ENCODE measurements at places on chromosomes 2 and 18.

- DNase-seq = no peak
These were observed 33.9 kb downstream of the ZBTB7C start for GRCh38 chr18:48375150-48375800.

DNA sequence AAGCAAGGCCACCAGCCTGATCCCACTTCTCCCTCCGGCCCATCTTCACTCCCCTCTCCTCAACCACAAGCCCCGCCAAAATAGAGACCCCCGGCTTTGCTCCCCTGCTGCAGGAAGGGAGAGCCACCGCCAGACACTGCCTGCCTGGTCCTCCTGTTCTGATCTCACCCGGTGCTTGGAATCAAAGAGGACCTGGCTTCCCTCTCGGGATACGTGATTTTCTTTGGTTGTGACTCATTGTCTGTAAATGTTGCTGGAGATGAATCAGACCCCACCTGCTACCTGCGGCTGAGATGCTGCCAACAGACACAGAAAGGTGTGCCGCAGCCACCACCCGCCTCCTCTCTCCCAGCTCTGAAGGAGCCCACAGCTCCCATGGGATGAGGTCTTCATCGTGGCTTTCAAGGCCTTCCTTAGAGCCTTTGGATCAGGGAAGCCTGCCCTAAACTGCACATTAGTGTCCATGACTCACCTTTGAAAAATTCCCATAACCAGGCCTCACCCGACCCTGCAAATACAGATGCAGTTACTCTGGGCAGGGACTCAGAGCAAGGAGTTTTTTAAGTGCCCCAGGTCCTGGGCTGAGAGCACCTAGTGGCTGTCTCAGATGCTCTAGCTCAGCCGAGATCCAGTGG lies 79.4 kb upstream of the ZNF532 start:
- DNase-seq = no peak

GRCh38 chr18:60092073-60092472 lies 192.3 kb downstream of the PMAIP1 start:
- no peak for DNase-seq

GRCh38 chr18:51724790-51725721 lies 527.6 kb upstream of the MEX3C start:
- DNase-seq = no peak

GRCh38 chr2:157194097-157194688 lies 63.3 kb upstream of the GALNT5 start:
- no peak for DNase-seq

GRCh38 chr2:85872536-85873161 lies 16.1 kb downstream of the ST3GAL5 start:
- DNase-seq = no peak

DNA sequence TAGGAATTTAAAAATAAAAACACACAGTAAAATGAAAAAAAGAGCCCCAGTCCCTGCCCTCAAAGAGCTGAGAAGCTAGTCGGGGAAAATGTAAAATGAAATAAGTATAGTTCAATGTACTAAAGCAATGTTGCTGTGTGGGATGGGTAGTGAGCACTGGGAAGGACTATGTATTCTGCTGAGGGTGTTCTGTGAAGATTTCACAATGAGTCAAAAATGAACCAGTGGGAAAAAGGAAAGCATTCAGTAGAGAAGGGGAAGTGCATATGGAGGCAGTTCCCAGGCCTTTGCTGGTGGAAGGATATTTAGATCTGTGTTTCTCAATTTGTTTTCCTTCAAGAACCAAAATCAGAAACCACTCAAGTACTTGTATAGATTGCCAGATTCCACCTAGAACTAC lies 1094.7 kb upstream of the KLHL29 start:
- DNase-seq = no peak

DNA sequence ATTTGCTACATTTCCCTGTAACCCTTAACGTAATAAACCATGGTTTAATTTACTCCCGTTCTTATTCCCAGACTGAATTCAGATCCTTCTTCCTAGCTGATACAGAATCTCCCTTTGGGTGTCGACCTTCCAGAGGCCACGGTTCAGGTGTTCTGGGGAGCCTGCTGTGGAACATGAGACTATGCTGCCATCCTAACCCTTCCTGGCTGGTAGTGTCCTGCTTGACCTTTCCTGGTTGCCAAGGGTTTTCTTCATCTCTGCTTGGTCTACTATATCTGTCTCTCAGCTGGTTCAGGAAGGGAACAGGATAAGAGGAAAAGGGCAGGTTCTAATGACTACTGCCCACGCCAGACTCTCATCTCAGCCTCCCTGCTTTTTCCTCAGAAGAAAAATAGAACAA lies 36.5 kb downstream of the STAT1 start:
- no peak for DNase-seq

- DNase-seq = no peak
These were observed 137.3 kb downstream of the CCDC148 start for GRCh38 chr2:158319269-158319668.

DNA sequence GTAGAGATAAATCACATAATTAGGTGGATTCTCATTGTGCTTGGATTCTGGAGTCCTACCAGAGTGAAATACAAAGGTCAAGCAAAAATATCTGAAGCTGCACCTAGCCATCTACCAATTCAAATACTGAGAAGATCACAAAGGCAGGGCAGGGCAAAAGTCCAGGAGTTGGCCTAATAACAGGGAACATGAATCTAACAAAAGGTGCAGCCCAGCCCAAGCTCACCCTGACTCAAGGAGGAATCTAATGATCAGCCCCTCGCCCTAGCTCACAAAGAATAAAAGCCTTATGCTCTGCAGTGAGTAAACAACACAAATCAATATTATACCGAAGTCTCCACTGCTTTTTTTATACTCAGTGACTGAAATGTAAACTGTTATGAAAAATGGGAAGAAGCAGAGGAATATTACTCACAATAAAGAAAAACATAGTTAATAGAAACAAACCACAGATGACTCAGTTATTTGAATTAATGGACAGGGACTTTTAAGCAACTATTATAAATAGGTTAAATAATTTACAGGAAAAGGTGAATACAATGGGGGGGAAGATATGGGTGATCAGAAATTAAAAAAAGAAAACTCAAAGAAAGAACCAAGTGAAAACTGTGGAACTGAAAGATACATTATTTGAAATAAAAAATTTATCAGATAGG lies 49.5 kb downstream of the ANTXR1 start:
- DNase-seq = no peak

GRCh38 chr2:159042115-159042850 lies 73.8 kb downstream of the TANC1 start:
- DNase-seq = no peak

GRCh38 chr2:85531589-85531988 lies 7.4 kb upstream of the MAT2A start:
- no peak for DNase-seq

GRCh38 chr2:159807183-159808031 lies 9.4 kb upstream of the CD302 start:
- no peak for DNase-seq

- no peak for DNase-seq
These were observed 345.9 kb downstream of the TSN start for GRCh38 chr2:122101319-122101718.

GRCh38 chr2:10792001-10792634 lies 20.5 kb downstream of the PDIA6 start:
- DNase-seq = no peak

DNA sequence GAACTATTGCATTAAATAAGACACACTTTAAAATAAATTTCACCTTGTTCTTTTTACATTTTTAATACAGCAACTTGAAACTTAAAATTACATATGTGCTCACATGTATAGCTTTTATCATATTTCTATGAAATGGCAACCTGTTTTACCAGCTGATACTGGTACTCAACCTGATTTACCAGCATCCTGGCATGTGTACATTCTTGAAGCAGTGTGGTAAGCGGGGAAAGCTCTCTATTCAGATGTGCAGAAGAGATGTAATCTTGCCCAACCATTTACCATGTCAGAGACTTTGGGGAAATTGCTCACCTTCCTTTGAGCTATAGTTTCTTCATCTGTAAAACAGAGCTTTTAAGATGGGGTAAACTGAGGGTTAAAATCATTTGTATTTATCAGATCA lies 133.2 kb downstream of the CCDC148 start:
- no peak for DNase-seq

DNA sequence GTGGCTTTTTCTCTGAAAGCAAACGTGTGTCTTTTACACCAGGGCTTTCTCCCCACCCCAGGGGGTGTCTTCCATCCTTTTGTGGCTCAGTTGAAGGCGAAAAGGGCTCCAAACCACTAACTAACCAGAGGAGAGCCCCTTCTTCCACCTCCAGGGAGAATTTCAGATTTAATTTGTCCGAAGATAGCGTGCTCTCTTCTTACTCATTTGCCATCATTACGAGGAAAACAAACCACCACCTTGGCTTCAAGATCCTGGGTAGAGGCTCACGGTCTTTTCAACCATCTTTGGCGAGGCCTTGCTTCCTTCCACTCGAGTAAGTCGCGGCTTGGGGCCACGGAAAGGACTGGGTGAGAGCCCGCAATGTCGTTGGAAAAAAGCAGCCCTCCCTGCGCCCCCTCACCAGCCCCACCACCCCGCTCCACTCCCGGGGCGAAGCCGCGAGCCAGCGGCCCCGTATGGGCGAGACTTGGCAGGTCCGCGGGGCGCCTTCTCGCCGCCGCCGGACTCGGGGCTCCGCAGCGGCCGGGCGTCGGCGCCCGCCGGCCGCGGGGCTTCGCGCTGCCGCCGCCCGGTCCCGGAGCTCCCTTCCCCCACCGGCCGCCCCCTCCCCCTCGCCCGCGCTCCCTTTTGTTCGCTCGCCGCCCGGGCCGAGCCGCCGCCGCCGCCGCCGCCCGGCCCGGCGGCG lies 1.7 kb upstream of the ZNF532 start:
- no peak for DNase-seq

GRCh38 chr18:77567205-77567604 lies 317.6 kb downstream of the GALR1 start:
- DNase-seq = no peak

DNA sequence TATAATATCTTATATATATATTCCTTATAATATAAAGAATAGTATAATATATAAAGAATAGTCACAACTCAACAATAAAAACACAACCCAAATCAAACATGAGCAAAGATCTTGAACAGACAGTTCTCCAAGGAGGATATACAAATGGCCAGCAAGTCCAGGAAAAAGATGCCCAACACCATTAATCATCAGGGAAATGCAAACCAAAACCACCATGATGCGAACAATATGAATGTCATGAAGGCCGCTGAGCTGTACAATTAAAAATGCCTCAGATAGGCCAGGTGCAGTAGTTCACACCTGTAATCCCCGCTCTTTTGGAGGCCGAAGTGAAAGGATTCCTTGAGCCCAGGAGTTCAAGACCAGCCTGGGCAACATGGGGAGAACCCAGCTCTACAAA lies 58.9 kb downstream of the SLC35F5 start:
- DNase-seq = no peak

GRCh38 chr18:64566456-64566855 lies 417.6 kb upstream of the LINC00305 start:
- DNase-seq = no peak

GRCh38 chr2:6011921-6012320 lies 319.7 kb downstream of the SOX11 start:
- no peak for DNase-seq

GRCh38 chr2:20573620-20574422 lies 77.1 kb downstream of the HS1BP3 start:
- no peak for DNase-seq

DNA sequence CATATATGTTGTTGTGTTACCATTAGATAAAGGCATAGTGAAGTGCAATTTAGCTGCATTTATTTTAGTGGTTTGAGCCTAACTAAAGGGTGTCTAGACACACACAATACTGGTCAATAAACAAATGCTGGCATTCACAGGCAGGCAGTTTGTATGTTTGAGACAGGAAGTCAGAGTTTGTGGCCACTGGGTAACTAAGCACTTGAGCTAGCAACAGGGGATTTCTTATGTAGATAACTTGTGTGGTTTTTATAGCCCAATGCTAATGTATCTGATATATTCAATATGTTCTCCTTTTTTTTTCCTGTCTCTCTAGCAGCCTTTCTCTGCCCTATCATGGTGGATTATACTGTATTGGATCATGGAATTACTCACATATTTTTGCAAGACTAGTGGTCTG lies 38.1 kb downstream of the LRRTM4 start:
- no peak for DNase-seq

- DNase-seq = no peak
These were observed 283.5 kb upstream of the HDAC4 start for GRCh38 chr2:239684271-239684810.

GRCh38 chr18:57841568-57841967 lies 38.5 kb upstream of the ATP8B1 start:
- DNase-seq = no peak

DNA sequence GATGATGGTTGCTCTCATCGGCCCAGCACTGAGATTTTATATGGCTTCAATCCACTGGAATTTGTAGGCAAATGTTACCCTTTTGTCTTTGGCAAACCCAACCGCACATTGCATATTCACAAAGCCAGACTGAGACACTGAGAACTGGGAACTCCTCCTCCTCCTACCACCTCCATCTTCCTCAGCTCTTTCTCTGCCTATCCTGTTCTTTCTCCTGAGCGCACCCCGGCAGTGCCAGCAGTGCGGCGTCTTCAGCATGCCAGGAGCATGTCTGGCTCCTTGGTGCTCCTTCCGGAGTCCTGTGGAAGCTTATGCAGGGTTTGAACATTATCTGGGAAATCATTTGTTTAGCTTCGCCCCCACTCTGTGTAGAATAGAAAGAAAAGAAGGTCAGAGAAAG lies 50.8 kb downstream of the TRIB2 start:
- no peak for DNase-seq

GRCh38 chr18:33440060-33441043 lies at the start of gene CCDC178:
Gene CCDC178 (minus strand): TSS chr18:33440721. CDS start chr18:33412088, 28,633 bp downstream.
- no peak for DNase-seq

- DNase-seq = no peak
These were observed 41.9 kb upstream of the AAK1 start for GRCh38 chr2:69685321-69686048.

GRCh38 chr2:235414422-235414821 lies 79.4 kb upstream of the AGAP1 start:
- DNase-seq = no peak

- DNase-seq = no peak
These were observed 51.3 kb downstream of the THNSL2 start for GRCh38 chr2:88221365-88221942.

- DNase-seq = no peak
These were observed 94.3 kb downstream of the ZFP36L2 start for GRCh38 chr2:43131890-43132682.

DNA sequence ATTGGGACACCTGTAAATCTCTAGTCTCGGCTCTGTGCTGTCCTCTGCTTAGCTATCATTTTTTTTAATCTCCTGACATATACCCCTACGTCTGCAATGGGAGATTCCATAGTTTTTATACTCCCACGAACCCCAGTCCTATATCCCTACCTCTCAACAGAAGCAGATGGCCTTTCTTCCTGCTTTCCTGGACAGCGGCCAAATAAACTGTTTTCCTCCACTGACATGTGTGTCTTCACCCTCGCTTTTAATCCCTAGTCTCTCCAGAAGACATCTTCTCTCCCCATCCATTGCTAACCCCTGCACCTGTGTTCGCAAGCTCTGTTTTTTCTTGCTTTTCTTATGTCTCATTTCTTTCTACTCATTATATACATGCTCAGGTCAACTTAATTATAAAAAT lies 395.4 kb downstream of the EPHA4 start:
- no peak for DNase-seq

DNA sequence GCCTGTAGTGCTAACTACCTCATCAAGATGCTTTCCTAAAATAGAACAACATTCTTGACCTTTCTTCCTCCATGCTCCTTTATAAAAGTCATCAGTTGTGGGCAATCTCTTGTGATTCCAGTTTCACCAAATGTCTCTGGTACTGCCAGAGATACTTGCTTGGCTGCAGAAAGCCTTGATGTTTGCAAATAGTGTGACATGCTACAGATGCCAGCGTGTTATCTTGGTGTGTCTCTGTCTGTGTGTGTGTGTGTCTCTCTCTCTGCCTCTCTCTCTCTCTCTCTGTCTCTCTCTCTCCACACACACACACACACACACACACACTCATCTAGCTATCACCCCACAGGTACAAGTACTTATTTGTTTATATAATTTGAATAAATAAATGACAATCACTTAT lies 146.9 kb downstream of the CCDC102B start:
- DNase-seq = no peak
